G401 (cell line): ENCODE measurements at places on chromosomes 3 and 15.

GRCh38 chr3:63875510-63875909, 11.8 kb downstream of the ATXN7 start:
- no peak for DNase-seq

DNA sequence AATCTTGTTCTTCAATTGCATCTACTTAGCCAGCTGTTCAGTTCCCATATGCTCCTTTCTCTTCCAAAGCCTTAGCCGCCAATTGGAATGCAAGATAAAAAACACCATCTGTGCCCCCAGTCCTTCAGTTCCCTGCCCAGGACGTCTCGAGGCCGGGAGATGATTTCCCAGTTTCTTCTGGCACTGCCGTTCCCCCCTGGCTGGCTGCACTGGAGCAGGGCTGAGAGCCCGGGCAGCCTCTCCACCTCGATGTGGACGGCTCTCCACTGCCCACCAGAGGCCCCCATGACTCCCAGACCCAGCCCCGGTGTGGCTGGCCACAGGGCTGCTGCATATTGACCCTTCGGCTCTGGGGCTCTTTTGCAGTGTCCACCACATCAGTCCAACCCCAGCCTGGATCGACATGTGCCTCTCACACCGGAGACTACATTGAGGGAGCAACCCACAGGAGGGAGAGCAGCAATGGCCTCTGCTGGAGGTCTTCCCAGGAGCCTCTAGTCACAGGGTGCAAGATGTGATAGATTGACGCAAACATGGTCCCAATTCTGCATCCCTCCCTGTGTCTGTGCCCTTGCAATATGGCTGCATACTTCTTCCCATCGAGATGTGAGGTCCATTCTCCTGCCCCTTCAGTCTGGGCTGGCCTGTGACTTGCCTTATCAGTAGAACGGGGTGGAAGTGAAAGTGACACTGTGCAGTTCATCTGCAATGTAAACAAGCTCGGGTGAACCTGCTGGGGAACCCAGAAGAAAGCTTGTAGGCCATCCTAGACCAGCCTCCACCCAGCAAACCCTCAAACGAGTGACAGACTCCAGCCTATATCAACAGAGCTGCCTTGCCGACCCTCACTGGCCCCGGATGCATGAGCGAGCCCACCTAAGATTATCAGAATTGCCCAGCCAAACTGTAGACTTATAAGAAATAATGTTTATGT, 52.3 kb upstream of the PRR20G start:
- DNase-seq, result peak; percentile 26

DNA sequence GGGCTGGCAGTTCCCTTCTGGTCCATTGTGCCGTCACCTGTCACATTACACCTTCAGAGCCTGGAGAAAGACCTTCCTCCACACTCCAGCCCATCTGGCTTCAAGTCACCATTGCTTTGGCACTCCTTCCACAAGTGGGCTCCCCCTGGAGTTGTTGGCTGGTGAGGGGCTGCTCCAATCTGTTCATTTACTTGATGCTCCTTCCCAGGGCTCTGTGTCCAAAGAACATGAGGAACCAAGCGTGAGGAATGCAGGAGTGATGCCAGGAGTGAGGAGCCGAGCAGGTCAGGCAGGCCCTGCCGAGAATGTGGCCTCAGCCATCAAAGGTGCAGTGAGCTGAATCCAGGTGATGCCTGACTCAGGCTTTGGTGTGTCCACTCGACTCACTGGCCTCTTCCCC, 57.2 kb downstream of the OXNAD1 start:
- peak; percentile 98 for DNase-seq

DNA sequence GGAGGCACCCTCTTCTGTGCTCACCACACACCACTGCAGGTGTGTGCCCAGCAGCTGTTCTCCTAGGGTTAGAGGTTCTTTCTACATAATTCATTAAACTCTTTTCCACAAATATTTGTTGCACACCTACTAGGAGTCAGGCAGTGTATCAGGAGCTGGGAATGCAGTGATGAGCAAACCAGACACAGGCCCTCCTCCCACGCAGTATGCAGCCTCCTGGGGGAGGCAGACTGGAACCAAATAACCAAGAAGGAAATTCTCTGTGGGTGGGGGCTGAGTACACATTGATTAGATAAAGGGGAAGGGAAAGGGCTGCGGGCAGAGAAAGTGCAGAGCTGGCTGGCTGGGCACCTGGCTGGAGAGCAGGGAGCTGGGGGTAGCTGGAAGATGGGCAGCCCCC, 18.5 kb upstream of the C3orf22 start:
- DNase-seq, result no peak

DNA sequence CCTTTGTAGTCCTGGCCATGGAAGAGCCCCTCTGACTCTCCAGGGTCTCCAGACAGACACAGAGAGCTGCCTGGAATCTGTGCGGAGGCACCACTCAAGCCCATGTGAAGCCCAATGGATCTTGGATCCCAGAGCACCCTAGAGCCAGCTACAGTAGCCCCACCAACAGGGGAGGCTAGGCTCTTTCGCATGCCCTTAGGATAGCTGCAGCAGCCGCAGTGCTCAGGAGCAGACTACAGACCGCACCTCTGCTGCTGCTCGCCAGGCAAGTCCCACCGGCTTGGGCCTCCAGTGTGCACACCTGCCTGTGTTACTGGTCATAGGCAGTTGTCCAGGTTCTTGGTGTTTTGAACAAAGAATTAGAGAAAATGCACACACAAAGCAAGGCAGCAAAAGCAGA, 131.6 kb downstream of the SPATA16 start:
- no peak for DNase-seq

DNA sequence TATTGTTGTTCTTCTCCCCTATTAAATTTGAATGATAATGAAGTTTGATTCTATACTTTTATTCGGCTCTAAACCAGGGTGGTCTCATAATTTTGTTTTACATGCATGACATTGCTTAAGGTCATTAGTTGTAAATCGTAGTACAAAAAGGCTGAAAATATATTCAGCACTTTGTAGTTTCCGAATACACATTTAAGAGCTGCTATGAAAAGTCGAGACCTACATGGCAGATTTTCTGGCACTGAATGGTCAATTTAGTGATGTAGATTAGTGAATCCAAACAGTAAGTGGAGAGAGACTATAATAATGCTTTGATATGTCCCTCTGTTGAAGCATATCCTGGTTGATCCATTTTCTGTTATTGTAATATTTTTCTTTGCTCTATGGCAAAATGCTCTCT, 254.0 kb upstream of the SOX2 start:
- DNase-seq, result no peak

DNA sequence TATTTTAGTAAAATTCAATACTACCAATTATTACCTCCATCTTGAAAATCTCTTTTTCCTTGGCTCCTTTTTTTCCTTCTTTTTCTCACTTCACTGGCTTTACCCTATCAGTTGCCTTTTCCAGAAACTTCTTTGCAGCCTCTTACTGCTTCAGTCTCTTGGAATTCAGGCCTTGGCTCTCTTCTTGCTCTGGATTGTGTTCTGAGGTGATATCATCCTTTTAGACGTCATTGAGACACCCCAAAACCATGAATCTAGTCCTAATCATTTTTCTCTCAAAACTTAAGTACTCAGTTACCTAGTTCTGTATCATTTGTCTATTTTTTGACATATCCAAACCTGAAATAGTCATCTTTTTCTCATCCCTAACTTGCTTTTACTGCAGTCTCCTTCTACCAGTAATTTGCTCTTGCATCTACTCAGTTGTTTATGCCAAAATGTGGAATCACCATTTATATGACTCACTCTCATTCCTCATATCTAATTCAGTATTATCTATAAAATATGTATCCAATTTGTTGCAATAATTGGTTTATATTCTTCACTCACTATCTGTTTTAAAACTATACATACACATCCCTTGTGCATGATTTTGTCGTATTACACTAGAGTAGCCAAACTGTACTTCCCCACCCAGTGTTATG, 703.2 kb upstream of the CCDC54 start:
- DNase-seq, result no peak

DNA sequence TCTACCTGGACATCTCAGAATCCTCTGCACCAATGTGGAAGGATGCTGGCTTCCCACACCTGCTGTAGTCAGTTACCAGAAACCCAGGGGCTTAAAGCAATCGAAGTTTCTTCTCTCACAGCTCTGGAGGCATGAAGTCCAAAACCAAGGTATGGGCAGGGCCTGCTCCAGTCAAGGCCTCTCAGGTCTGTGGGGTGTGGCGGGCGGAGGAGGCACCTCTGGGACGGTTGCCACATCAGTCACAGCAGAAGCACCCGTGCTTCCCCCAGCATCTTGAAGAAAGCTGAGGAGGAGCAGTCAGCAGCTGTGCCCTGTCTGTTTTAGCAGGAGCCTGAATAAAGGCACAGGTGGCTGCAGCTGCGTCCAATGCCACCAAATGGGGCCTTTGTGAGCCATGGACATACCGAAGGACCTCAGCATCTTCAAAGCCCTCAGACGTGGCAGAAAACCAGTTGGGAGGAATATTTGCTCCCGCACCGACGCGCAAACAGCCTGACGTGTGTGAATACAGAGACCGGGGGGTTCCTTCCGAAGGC, 68.9 kb downstream of the TFRC start:
- no peak for DNase-seq

DNA sequence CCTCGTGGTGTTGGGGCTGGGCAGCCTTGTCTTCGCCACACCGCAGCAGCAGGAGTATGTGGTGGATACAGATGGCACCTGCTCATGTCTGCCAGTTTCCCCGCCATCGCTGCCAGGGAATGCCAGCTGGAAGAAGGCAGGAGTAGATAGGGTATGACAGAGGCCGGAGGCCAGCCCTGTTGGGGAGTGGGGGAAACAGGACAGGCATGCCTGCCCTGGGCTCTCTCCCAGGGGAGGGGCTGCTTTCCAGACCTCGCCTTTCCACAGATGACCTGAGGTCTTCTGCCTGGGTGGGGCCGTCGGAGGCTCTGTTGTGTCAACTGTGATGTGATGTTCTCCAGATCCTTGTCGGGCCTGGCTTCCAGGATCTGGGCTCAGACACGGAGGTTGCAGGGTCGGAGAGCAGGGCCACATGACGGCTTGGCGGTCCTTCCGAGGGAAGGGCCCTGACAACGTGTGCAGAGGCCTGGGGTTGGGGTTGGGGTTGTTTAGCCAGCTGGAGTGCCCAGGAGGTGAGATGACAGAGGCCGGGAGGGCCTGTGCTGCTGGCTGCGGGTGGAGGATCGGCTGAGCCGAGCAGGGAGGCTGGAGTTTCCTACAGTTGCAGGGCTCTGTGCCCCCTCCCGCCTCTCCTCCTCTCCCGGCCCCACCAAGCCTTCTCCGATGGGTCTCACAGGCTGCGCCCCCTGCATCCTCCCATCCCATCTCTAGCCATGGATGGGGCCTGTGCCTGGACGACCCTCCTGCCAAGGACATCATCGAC, 102.0 kb downstream of the TBC1D2B start:
- peak; percentile 65 for DNase-seq

DNA sequence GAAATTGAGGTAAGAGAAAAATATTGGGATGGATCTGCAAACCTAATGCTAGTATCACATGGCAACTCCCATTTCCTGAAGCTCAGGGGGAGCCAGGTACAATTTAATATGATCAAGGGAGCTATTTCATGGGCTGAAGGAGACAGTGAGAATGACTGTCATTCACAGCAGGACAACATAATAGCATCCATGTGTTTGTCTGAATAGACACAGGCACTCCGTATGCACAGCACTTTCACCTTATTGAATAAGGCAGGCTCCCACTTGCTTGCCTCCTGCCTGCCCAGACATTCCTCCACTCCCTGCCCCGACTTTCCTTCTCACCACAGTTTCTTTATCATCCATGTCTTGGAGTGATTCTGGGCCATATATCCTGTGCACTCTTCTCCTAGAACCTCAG, 156.6 kb upstream of the SLC24A5 start:
- no peak for DNase-seq

DNA sequence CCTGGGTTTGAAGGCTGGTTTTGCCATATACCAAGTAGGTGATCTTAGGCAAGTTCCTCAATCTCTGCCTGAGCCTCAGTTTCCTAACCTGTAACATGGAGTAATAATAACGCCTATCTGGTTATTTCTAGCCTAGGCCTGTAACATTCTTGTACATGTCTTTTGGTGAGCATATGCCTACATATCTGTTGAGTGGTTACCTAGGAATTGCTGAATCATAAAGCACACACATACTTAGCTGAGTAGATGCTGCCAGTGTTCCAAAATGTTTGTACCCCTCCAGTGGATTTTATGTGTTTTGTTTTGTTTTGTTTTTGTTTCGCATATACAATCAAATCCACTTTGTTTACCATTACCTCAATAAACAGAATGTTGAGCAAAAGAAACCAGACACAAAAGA, 17.4 kb upstream of the MFGE8 start:
- no peak for DNase-seq

GRCh38 chr15:67784090-67784781, 41.1 kb upstream of the SKOR1 start:
- DNase-seq, result no peak

GRCh38 chr3:195097331-195098255, 173.4 kb downstream of the XXYLT1 start:
- DNase-seq, result no peak

DNA sequence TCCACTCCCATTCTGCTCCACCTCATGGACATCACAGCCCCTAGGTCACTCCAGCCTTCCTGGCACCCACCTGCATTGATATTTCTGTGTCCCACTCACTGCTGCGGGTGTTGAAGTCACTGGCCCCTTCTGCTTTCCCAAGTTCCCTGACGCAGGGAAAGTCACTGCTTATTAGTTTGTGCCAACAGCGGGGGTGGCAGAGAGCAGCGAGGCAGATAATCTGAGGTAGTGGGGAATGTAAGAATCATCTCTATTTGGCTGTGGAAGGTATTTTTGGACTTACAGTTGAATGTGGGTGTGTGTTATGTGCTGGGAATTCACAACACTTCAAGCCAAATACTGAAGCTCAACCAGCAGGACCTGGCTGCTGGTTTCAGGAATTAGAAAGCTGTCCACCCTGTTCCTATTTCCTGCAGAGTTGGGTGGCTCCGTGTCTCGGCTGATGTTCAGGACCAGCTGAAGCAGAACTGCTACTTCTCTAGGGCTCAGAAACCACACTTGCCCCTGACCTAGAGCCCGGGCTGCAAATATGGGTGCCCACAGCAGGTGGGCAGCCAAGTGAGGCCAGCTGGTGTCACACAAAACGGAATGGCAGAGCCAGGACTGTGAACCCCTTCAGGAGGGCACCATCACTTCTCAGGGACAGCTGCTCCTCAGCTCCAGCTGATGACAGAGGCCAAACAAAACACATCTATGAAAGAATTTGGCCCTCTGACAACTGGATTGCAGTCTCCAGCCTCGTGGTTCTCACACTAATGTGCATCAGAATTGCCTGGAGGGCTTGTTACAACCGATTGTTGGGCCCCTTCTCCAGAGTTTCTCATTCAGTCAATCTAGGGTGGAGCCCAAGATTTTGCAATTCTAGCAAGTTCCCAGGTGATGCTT, 57.7 kb downstream of the SEMA5B start:
- no peak for DNase-seq

GRCh38 chr15:75104804-75105557, 81.6 kb downstream of the PPCDC start:
- peak; percentile 2 for DNase-seq

- no peak for DNase-seq
These were observed 913.6 kb upstream of the ARPP21 start for GRCh38 chr3:34725774-34726173.

DNA sequence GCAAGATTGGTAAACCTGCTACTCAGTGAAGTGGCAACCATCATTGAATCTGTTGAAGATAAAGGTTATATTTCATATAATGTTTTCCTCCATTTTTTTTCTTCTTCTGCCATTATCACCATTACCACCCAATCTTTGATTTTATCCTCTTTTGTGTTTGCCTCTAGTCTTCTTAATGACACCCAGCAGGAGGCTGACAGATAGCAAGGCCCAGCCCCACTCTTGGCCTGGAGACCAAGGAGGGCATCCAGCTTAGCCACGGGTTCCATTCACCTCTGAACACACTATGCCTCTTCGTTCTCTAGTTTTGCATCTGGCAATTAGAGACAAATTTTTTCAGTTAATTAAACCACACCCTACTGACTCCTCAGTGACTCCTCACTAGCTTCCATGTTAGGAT, 129.7 kb downstream of the TPRG1 start:
- DNase-seq, result no peak

GRCh38 chr3:122609798-122610559, 32.5 kb downstream of the PARP15 start:
- DNase-seq, result no peak
